Activated T-cell treated with anti-CD3 and anti-CD28 coated beads, Interleukin-2, amount 50 U/mL, for 72 hours (primary cell): ENCODE measurements at places on chromosomes 3 and 15.

DNA sequence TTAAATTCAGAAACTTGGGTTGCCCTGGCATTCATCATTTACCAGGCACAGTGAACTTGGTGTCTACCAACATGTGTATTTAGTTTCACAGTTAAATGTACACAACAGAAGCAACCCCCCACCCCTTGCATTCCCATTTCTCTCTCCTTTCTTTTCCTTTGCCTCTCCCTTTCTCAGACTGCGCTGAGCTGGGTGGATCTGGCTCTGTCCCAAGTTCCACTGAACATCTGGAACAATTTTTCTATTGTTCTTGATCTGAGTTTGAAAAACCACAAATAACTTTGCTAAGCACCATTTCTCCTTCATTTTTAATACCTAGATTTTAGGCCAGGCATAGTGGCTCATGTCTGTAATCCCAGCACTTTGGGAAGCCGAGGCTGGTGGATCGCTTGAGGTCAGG is 242.2 kb downstream of the ABHD5 start:
- no peak for DNase-seq

GRCh38 chr3:106025151-106025722 is 156.4 kb upstream of the CBLB start:
- no peak for DNase-seq

- DNase-seq: no peak
Measured at GRCh38 chr3:151555523-151555922, 94.7 kb upstream of the IGSF10 start.

DNA sequence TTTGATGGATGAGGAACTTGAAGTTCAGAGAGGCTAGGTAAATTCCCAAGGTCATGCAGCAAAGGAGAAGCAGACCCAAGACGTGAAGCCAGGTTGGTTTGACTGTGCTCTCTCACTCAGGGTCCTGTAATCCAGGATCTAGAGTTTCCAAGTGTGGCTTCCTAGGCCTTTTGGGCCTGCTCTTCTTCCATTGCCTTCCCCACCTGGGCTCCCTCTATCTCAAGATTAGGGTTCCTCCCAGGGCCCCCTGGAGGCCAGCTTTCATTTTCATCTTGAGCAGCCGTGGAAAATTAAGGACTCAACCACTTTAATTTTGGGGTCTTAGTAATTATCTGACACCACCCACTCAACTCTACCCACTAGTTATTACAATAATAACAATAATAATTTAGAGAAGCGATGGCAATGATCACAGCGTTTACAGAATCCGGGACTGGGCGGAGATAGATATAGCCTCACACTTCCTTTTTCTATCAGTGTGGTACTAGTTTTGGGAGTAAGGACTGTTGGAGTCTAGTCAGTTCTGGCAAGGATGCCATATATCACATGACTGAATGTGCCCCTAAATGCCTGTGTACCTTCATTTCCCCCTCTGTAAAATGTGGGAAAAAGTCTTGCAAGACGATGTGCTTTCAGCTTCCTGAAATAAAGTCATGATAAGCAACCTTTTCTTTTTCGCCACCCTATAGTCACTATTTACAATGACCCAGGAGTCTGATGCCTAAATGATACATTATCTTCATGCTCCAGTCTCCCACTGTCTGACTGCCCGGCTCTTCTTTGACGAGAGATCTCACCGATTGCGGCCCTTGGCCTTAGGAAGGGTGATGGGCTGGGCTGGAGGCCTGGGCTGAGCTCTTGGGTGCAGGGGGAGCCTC is 30.2 kb upstream of the MAGEF1 start:
- no peak for DNase-seq

- no peak for DNase-seq
Measured at GRCh38 chr15:66171841-66172240, 81.7 kb downstream of the MEGF11 start.

DNA sequence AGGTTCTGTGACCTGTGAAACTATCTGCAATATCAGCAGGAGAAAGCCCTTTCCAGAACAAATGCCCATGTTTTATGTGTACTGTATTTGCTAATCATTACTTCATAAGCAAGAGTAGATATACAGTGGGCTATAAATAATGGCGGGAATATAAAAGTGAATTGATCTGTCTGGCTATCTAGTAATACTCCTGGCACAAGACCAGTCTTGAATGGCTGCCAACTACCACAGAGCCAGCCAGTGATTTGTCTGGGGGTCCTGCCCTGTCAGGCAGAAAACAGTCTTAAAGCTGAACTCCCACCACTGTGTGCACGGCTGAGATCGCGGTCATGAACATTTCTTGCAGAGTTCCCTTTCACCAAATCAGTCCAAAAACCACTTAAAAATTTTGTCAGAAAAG is 176.3 kb downstream of the MEIS2 start:
- DNase-seq: no peak

DNA sequence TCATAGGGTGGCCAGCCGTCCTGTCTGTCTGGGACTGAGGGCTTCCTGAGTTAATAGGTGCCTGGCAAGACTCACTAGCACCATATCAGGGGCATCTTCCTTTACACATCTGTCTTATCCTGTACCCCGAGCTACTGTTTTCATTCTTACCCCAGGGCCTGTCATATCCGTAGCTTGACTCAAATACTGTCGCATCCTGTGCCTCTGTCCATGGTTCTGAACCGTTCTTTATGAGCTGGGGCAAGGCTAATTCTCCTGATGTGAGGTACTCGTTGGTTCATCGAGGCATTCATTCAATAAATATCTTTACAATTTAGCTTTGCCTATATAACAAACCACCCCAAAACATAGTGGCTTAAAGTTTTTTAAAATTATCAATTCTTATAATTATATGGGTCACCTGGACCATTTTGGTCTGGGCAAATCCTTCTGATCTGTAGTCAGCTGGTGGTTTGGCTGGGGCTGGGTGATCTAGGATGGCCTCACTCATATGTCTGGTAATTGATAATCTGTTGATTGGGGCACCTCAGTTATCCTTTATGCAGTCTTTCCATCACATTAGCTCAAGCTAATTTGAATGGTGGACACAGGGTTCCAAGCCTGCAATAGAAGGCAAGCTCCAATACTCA is 121.2 kb downstream of the TLE3 start:
- DNase-seq: peak; percentile 63

DNA sequence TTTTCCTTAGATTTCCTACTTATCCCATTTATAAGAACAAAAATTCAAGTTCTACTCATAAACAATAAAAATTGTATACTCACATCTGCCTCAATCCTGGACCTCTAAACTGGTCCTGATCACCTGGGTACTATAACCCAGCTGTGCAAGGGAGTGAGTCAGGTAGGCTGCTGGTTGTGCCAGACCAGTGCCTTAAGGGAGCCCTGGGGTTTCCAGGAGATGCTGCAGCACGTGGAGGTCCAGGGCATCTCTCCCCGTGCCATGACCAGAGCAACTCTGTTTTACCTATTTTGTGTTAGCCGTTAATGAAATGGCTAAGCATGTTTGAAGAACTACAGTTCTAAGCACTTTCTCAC is 140.2 kb upstream of the TRIM42 start:
- DNase-seq: no peak

DNA sequence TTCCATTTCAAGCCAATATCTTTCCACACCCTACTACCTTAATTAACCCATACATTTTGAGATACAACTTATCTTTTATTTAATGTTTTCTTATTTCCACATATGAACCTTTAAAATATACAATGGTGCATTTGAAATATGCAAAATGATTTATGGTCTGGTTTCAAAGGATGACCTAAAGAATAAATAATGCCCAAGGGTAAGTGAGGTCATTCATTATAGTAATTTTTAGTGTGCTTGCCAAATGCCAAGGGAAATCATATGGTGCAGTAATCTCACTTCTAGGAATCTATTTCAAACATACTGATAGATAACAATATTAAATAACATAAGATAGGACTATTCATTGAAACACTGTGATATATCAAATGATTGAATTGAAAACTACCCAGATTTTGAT is 1055.4 kb downstream of the AGBL1 start:
- DNase-seq: no peak

DNA sequence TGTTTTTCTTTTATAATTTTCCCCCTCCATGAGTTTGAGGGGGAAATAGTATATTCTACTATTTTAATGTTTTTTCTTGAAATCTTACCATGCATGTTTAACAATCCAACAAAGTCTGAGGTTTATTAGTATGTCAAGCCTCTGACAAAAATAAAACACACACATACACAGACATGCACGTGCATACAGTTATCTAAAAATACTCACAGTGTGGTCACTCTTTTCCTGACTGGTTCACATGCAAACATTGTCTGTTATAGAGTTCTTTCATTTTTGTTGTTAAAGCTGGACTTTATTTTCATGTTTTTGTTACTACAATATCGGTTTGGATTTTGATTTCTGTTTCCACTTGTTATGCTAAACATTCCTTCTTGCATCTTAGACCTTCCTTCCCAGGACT is 236.6 kb downstream of the MFSD1 start:
- DNase-seq: no peak

- peak; percentile 17 for DNase-seq
Measured at GRCh38 chr3:158167737-158168557, 58.1 kb downstream of the RSRC1 start.

DNA sequence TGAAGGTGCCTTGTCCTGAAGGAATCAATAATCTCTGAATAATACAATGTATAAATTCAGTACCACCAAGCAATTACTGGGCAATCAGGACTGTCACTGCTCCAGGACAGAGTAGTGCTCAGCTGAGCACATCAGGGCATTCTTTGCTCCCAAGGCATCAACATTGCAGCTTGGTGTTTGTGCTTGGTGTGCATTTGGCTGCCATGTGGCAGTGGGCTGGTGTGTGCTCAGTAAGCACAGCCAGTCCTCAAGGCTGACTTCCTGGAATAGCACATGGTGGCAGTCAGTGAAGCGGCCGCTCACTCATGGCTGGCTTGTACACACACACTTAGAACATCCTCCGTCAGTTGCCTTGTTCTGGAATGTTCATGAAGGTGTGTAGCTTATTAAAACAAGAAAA is 217.0 kb downstream of the EPHB1 start:
- DNase-seq: no peak

GRCh38 chr3:38047896-38048295 is 8.9 kb downstream of the DLEC1 start:
- DNase-seq: no peak

GRCh38 chr3:154758109-154758868 is 321.8 kb upstream of the MME start:
- DNase-seq: no peak

DNA sequence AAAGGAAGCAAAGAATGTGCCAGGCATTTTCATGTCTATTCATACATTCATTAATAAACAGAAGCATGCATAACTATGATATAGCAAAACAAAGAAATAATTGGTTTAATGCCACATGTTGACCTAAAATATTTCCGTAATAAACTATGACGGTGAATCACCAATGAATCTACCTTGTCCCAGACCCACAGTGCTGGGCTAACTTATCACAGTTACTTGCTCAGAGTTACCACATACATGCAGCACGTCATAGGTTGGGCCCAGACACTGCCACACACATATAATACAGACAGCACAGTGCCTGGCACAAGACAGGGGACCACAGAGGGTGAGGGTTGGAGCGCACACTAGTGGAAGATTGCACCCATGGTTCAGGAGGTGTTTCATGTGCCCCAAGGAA is 86.9 kb downstream of the ATP1B3 start:
- DNase-seq: no peak

GRCh38 chr3:53243165-53243564 is 12.7 kb downstream of the TKT start:
- no peak for DNase-seq

GRCh38 chr15:61634837-61635236 is 405.7 kb upstream of the RORA start:
- no peak for DNase-seq

DNA sequence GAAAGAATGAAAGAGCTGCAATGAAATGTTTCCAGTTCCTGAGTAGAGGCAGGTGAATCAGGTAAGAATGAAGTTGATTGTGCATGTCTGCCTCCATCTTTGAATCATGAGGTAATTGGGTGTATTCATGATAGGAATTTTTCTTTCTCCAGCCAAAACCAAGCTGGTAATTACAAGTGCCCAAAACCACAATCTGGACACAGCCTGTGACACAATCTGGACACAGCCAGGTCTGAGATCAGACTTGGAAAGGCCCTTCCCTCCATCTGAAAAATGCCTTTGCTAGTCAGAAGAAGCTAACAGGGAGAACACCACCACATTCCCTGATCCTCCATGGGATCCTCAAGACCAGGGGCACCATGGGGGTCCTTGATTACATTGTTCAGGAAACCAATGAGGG is 338.5 kb upstream of the THBS1 start:
- no peak for DNase-seq
